ENCODE measurements at places on chromosomes 6 and 20.

GRCh38 chr6:156948807-156949206, 171.6 kb downstream of the ARID1B start:
- no peak for DNase-seq

- DNase-seq = no peak
Measured at GRCh38 chr6:135195522-135195921, 14.4 kb downstream of the MYB start.

GRCh38 chr6:28542440-28543296, 17.0 kb downstream of the GPX5 start:
- DNase-seq = peak; percentile 97

DNA sequence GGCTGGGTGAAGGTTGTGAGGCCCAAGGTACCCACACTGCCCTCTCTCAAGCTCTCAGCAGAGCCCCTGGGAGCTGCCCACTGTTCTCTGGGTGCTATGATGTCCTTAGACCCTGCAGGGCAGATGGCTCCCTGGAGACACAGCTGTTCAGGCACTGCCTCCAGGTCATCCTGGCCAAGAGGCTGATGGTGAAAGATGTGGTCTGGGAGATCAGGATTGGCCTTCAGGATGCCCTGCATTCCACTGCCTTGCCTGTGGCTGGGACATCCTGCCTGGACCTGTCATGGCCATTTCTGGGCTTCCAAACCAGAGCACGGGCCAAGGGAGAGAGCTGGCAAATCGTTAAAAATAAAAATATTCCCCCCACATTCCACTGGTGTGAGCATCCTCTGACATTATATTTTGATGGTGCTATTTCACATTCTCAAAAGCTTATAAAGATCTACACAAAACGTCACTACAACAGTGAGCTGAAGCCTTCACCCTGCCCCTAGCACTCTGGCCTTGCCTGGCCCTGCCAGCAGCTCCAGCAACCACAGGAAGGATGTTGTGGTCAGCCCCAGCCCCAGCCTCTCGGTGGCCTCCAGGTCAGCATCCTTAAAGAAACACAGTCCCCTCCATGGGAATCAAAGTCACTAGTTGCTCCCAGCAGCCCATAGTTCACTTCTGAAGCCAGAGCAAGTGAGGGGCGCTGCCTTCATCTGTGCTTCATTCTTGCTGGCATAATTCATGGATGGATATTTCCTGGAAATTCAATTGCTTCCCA, 13.5 kb upstream of the KCNK16 start:
- no peak for DNase-seq

GRCh38 chr6:111176038-111176759, 88.9 kb downstream of the SLC16A10 start:
- DNase-seq = no peak

GRCh38 chr6:81987293-81987692, 234.8 kb upstream of the TENT5A start:
- no peak for DNase-seq

DNA sequence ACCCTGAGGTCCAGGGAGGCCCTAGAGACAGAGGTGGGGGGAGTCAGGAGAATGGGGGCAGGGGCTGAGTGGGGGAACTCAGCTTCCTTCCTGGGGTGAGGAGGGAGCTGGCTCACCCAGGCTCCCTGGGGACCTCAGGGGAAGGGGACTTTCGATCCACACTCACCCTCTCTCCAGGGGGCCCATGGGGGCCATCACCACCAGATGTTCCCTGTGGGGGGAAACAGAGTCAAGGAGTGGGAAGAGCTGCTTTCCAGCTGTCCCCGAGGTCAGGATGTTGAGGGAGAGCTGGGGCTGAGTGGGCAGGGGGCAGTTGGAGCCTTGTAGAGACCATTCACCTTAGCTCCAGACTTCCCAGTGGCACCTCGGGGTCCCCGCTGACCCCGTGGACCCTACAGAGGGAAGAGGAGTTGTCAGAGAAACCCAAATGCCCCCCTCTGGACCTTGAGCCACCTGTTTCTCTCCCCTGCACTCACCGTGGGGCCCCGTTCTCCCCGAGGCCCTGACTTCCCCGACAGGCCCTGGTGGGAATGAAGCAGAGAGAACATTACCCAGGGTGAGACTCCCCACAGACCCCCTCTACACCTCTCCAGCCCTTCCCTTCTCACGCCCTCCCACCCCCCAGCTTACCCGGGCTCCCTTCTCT, 18.6 kb downstream of the COL11A2 start:
- DNase-seq = no peak

- no peak for DNase-seq
Measured at GRCh38 chr20:16846006-16846405, 97.8 kb downstream of the OTOR start.

GRCh38 chr20:21380711-21381110, 16.6 kb downstream of the NKX2-4 start:
- DNase-seq = no peak

GRCh38 chr20:60131375-60131774, 173.2 kb downstream of the CDH26 start:
- no peak for DNase-seq

DNA sequence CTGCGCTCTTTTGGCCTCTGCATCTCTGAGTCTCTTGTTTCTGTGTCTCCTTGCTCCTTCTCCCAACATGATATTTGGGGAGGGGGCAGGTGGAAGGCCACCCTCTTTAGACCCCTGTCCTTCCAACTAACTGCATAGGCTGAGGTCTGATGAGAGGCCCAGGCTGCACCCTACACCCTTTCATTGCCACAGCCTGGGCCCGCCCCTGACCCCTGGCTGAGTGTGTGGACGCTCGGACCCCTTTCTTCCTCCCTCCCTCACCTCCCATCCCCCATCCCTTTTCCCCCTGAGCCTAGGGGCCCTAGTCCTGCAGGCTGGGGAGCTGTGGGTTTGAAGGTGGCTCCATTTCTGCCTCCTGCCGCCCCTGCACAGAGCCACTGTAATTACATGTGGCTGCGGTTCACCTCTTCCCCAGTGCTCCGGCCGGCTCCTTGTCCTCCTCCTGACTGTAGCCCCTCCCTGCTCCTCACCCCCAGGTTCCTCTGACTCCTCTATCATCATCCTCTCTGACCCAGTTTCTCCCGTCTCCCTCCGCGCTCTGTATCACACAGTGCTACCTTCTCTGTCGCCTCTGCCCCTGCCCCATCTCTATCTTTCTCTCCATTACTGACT, 6.8 kb downstream of the MDFI start:
- no peak for DNase-seq

DNA sequence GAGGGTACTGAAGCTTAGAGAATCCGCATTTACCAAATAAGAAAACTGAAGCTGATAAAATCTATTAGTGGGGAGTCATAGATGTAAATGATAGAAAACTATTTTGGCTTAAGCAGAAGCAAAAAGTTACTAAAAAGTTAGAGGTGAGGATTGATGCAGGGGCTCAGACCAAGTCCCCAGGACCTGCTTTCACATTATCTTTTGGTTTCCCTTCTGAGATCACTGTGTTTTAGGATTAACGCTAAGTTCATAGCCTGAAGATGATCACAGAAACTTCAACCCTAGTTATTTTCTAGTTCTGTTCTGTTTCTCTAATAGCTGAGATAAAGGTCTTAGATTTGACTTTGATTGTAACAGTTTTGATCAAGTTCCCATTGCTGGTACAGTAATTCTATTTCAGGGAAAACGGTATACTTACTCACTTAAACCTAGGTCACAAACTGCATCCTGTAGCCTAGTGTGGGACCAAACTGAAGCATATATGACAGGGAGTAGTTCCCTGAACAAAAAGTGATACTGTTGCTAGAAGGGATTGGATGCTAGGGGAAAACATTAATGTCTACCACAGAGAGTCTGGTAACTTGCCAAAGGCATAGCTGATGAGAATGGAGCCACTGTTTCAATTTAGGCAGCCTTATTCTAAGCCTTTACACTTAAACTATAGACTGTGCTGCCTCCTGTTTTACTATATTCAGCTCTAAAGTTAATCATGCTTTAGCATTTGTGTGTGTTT, 13.1 kb downstream of the CYB5R4 start:
- no peak for DNase-seq

DNA sequence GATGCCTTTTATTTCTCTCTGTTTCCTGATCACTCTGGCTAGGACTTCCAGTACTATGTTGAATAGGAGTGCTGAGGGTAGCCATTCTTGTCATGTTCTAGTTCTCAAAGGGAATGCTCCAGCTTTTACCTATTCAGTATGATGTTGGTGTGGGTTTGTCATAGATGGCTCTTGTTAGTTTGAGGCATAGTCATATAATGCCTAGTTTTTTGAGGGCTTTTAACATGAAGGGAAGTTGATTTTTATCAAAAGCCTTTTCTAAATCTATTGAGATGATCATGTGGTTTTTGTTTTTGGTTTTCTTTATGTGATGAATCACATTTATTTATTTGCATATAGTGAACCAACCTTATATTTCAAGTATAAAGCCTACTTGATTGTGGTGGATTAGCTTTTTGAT, 55.6 kb downstream of the KLHL32 start:
- DNase-seq = no peak

- no peak for DNase-seq
Measured at GRCh38 chr20:621125-621756, 11.1 kb upstream of the TCF15 start.

DNA sequence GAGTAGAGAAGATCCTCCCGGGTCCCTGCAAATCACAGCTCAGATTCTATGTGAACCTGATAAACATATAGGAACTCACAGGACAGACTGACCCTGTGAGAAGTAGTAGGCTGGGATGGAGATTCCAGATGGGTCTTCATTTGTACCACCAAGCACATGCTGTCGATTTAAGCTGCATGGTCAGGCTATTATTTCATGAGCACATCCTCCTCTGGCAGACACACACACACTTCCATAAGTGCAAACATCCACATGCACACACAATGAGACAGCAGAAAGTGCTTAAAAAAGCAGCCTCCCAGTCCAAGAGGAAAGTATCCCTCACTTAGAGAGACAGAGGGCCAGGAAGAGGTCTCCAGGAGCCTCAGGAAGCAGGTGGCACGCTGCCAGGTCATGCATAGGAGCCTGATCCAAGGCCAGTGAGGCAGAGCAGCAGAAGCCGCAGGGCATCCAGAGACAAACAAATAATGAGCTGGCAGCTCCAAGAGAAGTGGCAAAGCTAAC, 131.8 kb downstream of the UNC5CL start:
- DNase-seq = no peak

- no peak for DNase-seq
Measured at GRCh38 chr20:46182276-46183200, 64.4 kb downstream of the CD40 start.

GRCh38 chr6:98977671-98978292, 30.0 kb upstream of the FBXL4 start:
- no peak for DNase-seq

- no peak for DNase-seq
Measured at GRCh38 chr6:166104107-166104506, 63.5 kb downstream of the TBXT start.
